ENCODE measurements at places on chromosomes 13 and 19.

- no peak for DNase-seq
These were observed 38.7 kb downstream of the CYP4F2 start for GRCh38 chr19:15859187-15859586.

DNA sequence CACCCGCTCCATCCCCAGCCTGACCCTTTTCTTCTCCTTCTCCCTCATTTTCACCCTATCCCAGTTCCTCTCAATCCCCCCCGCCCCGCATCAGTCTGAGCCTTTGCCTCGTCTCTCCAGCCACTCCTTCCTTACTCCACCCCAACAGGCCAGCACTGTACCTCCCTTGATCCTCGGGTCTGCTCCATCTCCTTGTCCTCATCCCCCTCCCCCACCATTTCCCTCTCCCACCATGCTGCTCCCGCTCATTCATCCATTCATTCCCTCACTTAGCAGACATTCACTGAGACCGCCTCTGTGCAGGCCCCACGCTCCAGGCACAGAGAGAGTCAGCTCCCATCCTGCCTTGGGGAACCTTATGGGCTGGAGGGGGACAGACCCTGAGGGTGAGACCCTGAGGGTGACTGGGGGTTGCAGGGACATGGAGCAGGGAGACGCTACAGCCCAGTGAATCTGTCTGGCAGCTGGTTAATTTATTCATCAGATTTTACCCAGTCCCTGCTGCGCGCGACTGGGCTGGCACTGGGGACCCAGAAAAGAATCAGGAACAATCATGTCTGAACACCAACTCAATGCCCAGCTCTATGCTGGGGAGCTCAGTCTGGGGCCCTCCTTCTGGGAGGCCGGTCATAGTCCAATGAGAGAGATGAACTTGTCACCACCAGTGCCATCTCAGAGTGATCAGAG is 881 bp downstream of the ARHGAP33 start:
- no peak for DNase-seq

DNA sequence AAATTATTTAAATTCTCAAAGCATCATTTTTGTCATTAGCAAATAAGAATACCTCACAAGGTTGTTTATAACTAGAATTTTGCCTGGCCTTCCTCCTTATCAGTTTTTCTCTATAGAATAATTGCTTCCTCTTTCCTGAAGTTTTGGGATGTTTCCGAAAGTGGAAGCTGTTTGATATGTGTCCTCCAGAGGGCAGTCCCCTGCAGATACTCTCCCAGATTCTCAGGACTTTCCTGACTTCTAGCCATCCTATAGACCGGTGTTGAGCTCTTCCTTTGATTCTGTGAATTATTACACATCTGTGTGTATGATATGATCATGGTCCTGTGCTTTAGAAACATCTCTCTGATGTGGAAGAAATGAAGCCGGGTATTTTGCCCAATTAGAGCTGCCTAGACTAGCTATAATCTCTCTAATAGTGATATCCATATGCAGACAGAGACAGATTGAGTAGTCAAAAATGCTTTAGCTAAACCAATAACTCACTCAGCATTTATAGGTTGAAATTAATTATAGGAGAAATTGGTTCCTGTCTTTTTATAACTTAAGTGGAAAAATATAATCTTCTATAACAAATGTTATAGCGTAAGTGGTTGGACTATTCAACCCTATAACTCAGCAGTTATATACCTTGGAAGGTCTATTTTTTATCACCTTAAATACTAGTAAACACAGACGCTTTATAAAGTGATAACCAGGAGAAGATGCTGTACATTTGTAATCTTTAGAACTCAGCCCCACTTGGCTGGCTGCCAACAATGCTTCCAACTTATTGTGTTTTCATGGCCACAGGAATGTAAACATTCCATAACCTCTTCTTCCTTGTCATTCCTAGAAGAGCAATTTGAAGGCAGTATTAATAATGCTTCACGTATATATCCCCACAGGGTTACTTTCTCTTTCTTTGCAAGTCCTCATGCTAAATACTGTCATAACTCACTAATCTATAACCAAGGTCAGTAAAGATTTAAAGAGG is 201.0 kb upstream of the RXFP2 start:
- no peak for DNase-seq

GRCh38 chr13:73702419-73703071 is 431.7 kb downstream of the KLF12 start:
- no peak for DNase-seq

DNA sequence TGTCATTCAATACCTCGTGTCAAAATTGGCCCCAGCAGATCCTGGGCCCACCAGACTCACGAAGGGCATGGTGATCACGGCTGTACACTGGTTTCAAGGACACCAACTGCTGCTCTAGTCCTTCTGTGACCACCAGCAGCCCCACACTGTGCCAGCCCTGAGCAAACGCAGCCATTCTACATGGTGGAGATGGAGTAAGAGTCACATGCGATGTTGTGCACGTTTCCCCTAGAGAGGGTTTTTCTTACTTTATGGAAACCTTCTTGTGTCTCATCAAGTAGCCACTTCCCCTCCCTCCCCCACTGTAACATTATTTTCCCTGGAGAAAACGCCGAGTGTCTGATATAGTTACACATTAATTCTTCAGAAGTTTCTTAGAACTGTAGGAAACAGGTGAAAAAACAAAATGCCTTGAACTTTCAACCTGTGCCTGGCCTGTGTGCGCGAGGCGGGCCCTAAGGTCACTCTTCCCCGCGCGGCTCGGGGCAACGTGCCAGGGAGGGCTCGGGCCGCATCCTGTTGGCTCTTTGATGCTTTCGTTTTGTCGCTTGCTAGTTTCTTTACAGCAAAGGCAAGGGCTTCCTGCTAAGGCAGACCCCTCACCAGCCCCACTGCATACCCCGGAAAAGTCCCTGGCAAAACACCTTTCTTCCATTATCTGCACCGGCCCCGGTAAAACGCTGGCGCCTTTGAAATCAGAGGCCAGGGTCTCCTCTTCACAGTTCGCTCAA is 44.6 kb downstream of the GGACT start:
- DNase-seq, result no peak

GRCh38 chr19:34276614-34277013 is 22.3 kb downstream of the GARRE1 start:
- no peak for DNase-seq

DNA sequence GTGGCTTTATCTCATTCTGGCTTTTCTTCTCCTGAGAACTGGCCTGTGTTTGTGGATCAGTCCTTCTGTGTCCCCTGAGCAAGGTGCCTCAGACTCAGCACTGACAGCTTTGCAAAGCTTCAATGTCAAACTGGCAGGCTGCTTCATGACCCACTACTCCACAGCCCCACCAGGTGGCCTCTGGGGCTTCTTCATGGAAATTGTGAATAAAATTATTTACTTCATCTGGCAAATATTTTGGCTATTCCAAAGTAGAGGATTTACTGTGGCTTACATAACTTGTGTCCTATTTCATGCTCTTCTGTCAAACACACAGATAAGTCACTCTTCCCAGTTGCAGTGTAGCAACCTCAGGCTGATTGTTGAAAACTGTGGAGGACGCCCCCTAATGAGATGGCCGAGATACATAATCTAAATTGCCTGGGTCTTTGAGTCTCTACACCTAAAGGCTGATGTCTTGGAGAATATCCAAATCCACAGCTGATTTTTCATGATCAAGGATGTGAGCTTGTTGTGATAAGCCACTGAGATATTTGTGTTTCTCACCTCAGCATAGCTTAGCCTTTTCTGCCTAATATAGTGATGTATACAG is 721.9 kb upstream of the SLC10A2 start:
- no peak for DNase-seq

DNA sequence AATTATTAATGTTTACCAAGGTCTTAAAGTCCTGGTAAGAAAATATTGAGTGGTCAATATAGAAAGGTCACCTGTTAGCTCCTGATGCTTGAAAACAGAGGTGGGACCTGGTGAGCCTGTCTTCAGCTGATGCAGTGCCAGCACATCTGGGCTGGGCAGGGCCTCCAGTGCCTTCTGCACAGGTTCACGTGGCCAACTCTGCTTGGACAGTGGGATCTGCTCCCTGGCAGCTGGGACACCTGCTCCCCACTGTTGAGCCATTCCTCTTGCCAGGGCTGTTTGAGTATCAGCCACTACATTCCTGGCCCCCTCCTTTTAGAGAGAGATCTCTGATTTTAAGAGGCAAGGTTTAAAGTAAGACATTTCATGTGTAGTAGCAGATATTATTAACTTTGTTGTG is 135.0 kb downstream of the TM9SF2 start:
- DNase-seq, result no peak

DNA sequence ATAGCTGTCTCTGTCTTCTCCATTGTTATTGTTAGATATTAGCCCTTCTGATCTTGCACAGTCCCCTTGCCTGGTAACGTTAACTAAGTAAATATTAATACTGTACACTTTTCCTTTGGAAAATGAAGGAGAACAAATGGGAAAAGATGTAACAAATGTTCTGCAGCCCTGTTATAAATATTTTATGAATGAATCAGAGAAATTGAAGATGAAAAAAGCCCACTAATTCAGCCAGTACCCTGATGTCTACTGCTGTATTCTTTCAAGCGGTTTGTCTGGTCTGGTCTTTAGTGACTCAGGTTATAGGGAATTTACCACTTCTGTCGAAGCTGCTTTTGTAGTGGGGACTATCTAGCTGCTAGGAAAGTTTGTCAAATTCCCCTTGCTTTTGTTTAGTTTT is 121.0 kb downstream of the COG6 start:
- DNase-seq, result no peak

- DNase-seq, result no peak
These were observed 1314.6 kb downstream of the EFNB2 start for GRCh38 chr13:105220881-105221280.

GRCh38 chr19:15357906-15358305 is 21.7 kb downstream of the AKAP8 start:
- no peak for DNase-seq

DNA sequence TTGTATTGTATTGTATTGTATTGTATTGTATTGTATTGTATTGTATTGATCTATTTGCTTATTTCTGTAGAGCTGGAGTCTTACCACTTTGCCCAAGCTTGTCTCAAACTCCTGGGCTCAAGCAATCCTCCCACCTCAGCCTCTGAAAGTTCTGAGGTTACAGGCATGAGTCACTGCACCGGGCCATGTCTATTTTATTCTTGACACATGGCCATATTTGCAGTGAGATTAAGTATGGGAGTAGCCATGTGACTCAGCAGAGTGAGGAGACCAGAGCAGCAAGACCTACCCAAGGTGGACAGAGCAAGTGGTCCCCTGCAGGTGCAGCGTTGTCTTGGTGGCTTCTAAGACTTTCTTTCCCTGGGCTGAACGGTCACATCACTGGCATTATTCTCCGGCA is 49.1 kb upstream of the UBAC2 start:
- DNase-seq, result no peak

DNA sequence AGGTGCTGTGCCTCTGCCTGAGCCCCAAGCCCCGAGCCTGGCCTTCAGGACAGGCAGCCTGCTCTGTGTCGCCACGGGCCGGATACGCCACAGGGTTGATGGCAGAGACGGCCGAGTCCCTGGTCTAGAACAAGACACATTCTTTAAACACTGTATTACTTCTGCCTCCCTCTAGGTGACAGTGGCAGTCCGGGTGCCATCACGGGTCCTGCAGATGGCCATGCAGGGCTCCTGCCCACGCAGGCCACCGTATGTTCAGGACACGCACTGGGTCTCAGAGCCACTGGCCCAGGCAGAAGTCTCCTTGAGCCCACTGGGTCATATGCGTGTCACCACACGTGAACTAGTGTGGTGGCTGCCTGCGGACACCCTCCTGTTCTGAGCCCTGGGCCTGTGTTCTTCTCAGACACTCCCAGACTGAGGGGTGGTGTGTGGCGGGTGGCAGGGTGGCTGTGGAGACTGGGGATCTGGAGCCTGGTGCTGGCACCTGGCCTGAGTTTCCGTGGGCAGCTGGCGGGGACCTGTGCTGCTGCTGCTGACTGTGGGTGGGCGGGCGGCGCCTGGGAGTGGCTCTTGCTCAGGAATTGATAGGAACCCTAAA is 4.4 kb downstream of the PLEKHJ1 start:
- no peak for DNase-seq

- no peak for DNase-seq
These were observed 14.1 kb downstream of the KRTDAP start for GRCh38 chr19:35476149-35476548.

DNA sequence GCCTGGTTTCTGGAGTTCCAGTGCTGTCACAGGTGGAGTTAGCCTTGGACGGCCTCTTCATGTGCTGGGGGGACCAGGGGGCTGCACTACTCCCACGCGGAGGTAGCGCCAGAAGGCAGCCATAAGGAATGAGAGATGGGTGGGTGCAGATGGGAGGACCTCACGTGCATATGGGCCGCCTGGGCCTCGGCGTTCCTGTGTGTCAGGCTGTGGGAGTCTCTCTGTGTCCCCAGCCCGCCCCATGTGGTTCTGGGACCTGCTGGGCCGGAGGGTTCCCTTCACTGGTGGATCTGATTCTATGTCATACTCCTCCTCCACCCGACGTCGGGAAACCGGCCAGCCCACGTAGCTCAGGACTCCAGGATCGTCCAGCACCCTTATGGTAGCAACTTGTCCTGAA is 149.0 kb upstream of the SOX1 start:
- DNase-seq, result no peak

DNA sequence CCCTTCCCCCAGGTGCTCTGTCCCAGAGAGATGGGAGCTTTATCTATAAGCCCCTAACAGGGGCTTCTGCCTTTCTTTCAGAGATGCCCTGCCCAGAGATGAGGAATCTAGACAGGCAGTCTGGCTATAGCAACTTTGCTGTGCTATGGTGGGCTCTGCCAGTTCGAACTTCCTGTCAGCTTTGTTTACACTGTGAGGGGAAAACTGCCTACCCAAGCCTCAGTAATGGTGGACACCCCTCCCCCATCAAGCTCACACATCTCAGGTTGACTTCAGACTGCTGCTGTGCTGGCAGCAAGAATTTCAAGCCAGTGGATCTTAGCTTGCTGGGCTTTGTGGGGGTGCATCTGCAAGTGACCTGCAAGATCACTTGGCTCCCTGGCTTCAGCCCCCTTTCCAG is 21.5 kb downstream of the CYSLTR2 start:
- DNase-seq, result no peak

DNA sequence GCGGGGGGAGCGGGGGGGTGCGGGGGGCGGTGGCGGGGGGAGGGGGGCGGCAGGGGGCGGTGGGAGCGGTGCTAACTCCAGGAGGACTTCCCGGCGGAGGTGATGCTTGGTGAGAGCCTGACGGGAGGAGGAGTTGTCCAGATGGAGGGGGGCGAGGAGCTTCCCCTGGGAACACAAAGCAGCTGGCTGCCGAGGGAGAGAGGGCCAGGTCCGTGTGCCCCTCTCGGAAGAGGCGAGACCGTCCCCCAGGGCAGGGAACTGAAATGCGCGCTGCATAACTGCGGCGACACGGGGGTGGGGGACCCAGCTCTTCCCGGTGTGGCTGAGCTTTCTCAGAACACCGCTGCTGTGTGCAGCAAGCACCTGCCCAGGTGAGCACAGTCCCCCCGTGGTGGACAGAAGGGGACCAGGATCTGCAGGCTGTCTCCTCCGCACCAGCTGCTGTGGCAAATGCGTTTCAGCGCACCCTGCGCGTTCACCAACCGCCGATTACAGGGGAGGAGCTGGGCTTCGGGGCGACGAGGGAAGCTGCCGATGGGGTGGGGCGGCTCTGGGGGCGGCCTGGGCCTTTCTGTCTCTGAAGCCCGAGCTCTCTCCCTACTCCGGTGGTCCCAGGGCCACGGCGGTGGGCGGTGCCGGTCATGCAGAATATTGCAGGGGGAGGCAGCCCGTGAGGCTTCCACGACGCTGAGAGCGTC is 54.7 kb upstream of the F7 start:
- no peak for DNase-seq
